ENCODE measurements at places on chromosomes 6 and 20.

- peak; percentile 87 for DNase-seq
These were observed 22.4 kb downstream of the ZNF311 start for GRCh38 chr6:28982476-28983266.

GRCh38 chr20:62788607-62789006, 7.7 kb upstream of the MRGBP start:
- peak; percentile 83 for DNase-seq

- no peak for DNase-seq
These were observed 93.0 kb upstream of the ELOVL5 start for GRCh38 chr6:53441761-53442160.

GRCh38 chr20:15627089-15627488, 946.2 kb downstream of the KIF16B start:
- no peak for DNase-seq
